Calu3 (cell line): ENCODE measurements at places on chromosomes 3 and 15.
A peak's percentile ranks its signal among the peaks of the same experiment; 100 is the strongest.

GRCh38 chr3:43684944-43685343 is 5.8 kb upstream of the ABHD5 start:
- no peak for DNase-seq

GRCh38 chr3:16211176-16211904 is 36.9 kb downstream of the GALNT15 start:
- DNase-seq: no peak

DNA sequence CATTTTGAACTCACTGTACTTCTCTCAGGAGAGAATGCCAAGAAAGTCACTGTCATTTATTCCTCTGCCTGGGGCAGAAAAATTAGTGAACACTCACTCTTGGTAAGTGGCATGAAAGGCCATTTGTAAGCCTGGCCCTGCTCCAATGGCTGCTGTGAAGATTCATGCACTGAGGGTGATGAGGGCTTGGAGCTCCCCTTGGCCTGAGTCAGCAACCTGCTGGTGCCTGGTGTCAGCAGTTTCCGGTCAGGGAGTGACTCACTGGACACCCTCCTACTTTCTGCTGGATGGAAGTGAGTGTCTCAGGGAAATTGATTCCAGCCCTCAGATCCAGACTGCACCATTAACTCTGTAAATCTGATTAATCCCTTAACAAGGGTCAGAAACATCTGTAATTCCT is 37.6 kb downstream of the TRA2B start:
- peak; percentile 82 for DNase-seq

GRCh38 chr3:13671482-13672233 is 122.7 kb downstream of the FBLN2 start:
- DNase-seq: no peak

DNA sequence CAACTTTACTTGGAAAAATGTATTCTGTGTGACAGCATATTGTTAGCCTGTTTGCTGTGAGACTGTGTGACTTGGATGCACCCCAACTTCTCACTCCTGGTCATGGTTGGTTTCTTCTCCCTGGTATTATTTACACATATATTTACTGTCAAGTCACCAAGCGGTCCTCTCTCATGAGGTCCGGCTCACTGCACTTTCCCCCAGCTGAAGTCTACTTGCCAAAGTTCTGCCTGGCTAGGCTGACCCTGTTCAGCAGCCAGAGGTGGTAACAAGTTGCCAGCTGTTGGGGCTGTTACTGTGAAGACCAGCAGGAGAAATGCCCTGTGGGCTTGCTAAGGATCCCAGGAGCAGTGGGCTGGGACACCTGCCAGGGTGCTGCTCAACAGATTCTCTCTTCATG is 337.5 kb downstream of the MFSD1 start:
- no peak for DNase-seq

- no peak for DNase-seq
Measured at GRCh38 chr15:78061963-78062427, 15.5 kb downstream of the TBC1D2B start.

GRCh38 chr3:59245300-59245858 is 195.6 kb upstream of the CFAP20DC start:
- no peak for DNase-seq

- no peak for DNase-seq
Measured at GRCh38 chr15:26620528-26621458, 152.1 kb downstream of the GABRB3 start.

DNA sequence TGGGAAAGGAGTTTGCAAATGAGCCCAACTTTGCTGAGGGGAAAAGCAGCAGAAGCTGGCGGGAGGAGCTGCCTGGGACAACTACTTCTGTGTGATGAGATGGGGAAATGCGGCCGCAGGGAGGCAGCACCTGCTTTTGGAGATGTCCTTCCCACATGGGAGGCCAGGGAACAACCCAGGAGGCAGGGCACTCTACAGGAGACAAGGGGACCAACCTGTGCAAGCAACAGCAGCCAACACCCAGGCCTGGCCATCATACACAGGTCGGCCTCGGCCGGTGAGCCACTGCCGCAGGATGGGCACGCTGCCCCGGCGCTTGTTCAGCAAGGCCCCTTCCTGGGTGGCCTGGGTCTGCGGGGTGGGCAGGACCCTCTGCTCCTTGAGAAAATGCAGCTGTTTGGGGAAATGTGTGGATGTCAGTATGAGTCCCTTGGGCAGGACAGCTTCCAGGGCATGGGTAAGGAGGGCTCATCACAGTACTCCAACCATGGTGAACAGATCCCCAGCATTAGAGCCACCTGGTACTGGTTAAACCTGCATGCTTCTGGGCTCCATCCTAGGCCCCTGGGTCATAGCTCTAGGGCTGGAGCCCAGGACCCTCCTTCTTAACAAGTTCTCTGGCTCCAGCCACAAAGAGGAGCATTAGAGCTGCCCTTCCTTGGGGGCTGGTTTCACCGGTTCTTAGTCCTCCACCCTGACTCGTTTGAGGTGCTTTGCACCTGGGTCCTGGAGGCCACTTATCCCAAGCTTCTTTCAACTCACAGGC is 11.6 kb downstream of the EPB42 start:
- no peak for DNase-seq

GRCh38 chr3:151387842-151388241 is 3.3 kb upstream of the P2RY12 start:
- DNase-seq: no peak

GRCh38 chr3:59374818-59375211 is 325.0 kb upstream of the CFAP20DC start:
- no peak for DNase-seq
